ENCODE measurements at places on chromosomes 2 and 18.
A peak's percentile ranks its signal among the peaks of the same experiment; 100 is the strongest.

DNA sequence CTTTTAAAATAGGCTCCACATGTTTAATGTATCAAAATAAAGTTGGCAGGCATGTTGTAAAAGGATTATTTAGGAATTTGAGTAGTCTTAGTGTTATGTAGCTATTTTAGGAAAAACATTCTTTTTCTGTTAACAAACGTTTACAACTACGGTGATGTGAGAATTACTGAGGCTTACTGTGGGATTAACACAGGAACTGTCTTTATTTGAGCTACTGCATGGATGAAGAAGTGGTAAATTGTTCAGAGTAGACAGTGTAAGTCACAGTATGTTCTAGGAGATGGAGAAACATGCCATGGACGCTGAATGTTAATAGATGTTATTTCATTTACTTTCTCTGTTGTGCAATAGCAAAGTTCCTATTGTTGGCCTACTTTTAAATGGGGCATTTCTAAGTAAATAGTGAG is 1.6 kb downstream of the PPM1B start:
- no peak for DNase-seq

DNA sequence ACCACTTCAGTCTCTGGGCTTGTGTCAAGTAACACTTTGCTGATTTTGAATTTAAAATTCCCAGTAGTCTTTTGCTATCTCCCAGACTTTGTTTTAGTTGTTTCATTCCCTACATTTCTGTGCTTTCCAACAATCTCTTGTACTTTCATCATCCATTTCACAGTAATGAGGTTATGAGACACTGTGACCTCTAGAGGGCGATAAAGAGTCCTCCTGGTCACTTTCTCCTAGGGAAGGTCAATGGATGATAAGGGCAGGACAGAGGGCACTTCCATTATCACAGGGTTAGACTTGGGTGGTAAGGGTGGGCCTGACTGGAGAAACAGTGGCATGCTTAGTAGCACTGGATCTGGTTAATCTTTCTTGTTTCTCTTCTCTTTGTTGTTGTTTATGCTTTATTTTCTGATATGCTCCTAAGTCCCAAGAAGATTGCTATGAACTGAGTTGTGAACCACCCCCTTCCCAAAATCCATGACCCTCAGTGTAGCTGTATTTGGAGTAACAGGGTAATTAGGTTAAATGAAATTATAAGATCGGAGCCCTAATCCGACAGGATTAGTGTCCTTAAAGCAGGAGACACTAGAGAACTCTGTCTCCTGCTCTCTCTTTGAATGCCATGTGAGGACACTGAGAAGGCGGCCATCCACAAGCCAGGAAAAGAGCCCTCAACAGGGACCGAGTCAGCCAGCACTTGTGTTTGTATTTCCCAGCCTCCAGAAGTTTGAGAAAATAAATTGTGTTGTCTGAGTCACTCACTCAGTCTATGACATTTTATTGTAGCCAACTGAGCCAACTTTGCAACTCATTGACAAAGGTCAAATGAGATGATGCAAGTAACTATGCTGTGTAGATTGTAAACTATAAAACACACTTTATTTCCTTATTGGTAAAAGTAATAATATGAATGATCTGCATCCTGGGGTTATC is 779.2 kb downstream of the CNTNAP5 start:
- DNase-seq, result no peak

- DNase-seq, result no peak
These were observed 292.7 kb downstream of the BCL11A start for GRCh38 chr2:60260639-60261296.

DNA sequence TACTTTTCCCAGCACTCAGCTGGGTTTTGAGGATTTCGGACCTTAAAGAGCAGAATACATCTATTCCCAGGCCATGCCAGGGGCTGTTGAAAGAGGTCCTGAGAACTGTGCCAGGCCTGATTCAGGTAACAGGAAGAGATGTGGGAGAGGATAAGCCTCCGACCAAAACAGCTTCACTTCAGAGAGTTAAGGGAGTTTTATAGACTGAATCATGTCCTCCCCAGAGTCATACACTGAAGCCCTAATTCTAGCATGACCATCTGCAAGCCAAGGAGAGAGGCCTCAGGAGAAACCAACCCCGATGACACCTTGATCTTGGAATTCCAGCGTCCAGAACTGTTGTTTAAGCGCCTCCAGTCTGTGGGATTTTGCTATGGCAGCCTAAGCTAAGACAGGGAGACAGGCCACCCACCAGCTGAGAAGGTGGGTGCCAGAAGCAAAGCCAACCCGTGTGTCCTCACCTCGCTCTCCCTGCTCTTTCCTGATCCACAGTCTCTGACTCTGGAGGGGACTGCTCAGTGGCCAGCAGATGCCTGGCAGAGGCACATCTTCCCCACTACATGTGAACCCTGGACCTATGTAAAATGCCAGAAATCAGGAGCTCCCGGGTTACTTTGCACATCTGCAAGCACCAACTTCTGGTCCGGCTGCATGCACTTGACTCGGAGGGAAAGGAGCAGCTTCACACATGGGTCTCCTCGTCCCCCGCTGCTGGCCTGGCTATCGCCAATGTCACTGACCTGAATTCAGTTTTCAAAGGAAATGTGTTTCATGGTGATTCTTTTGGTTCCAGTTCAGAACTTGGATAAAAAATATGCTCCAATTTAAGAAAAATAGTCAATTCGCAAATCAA is 116.8 kb upstream of the EPC2 start:
- DNase-seq, result peak; percentile 36

DNA sequence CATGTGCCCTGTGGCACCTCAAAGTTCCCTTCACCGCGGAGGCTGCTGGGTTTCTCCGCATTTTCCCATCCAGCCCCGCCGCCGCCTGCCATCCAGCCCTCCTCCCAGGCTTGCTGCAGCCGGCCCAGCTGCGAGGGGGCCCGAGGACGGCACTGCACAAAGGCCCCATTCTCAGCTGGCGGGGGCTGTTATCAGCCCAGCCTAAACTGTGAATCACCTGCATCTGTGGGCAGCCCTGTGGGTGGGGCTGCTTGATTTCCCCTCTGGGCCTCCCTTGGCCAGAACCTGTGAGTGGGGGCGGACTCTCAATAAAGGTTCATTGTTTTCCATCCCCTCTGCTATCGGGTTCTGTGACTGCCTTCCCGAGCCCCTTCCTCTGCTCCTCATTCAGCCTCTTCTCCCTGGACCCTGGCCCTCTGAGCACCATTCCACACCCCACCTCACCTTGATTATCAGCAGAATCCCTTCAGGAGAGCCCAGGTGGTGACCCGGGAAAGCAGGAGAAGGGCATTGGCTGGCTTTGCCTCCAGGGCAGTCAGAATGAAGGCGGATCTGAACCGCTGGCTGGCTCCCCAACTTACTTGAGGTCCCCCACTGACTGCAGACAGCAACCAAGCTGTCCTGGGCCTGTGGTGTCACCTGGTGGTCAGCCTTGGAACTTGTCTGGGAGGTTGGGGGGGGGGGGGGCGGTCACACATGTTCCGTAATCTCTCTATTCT is 204.5 kb downstream of the ZFP36L2 start:
- DNase-seq, result no peak

DNA sequence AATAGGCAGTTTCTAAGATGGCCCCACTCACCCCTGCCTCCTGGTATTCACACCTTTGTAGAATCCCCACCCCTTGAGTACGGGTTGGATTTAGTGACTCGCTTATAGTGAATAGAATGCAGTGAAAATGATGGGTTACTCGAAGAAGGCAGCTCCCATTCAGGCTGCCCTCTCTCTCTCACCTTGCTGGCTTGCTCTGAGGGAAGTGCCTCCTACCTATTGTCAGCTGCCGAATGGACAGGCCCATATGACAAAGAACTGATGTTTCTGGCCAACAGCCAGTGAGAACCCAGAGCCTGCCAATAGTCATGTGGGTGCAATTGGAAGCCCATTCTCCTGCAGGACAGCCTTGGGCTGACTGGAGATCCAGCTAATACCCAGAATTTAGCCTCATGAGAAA is 22.1 kb upstream of the RNF103 start:
- no peak for DNase-seq

DNA sequence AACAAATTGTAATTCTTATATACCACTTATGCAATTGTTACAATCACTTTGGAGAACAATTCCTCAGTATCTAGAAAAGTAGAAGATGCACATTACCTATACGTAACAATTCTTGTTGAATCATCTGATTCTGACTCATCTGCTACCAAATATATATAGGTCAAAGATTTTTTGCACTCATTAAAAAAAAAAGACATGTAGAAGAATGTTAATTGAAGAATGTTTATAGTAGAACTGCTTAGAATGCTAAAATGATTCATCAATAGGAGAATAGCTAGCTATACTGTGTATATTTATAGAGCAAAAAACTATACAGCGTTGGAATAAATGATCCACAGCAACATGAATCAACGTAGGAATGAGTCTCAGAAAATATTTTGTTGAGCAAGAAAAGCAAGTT is 29.5 kb upstream of the STAT1 start:
- no peak for DNase-seq

DNA sequence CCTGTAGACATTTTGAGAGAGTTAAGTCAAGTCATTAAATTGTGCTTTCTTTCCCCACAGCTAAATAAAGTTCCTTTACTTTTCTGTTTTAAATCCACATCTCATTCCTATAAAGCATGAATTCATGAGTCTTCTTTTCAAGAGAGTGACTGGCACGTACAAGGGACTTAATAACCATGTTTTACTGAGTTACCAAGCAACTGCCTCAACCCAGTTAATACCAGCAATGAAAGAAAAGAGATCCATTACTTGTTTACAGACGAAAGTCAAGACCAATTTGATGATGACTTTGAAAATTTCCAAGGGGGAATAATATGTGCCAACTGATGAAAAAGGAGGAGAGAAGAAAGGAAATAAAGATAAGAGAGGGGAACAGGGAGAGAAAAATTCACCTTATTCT is 1082.5 kb upstream of the GYPC start:
- no peak for DNase-seq

DNA sequence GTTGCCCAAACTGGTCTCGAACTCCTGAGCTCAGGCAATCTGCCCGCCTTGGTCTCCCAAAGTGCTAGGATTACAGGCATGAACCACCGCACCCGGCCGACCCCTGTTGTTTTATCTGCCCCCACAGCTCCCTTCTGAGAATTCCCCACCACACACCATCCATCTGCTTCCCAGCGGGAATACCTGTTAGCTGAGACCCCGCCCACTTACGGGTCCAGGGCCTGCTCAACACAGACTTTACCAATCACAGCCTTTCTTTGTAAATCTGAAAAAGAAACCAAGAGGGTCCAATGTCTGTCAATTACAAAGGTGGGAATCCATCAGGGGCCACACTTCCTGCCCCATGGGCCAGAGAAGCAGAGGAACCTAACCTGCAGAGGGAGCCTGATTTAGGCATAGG is 14.2 kb upstream of the CABLES1 start:
- DNase-seq, result no peak

- no peak for DNase-seq
These were observed 1229.1 kb upstream of the ACVR2A start for GRCh38 chr2:146615778-146616177.

GRCh38 chr2:54680397-54681041 is 42.9 kb upstream of the EML6 start:
- peak; percentile 40 for DNase-seq

DNA sequence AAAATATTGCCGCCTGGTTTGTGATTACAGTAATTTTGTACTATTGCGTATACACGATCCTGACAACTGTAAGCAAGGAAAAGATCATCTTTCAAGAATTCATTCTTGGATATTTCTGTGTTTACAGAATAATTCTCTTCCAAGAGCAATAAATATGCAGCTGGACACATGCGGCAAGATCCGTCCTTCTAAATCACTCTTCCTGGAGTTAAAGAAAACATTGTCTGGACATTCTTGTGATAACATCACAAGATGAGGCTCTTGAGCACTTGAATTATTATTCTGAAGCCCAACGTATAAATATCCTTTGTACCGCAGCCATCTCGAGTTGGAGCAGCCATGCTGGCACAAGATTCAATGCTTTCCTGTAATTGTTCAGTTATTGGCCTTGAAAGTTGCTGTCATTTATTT is 9.9 kb downstream of the FHL2 start:
- DNase-seq, result no peak

DNA sequence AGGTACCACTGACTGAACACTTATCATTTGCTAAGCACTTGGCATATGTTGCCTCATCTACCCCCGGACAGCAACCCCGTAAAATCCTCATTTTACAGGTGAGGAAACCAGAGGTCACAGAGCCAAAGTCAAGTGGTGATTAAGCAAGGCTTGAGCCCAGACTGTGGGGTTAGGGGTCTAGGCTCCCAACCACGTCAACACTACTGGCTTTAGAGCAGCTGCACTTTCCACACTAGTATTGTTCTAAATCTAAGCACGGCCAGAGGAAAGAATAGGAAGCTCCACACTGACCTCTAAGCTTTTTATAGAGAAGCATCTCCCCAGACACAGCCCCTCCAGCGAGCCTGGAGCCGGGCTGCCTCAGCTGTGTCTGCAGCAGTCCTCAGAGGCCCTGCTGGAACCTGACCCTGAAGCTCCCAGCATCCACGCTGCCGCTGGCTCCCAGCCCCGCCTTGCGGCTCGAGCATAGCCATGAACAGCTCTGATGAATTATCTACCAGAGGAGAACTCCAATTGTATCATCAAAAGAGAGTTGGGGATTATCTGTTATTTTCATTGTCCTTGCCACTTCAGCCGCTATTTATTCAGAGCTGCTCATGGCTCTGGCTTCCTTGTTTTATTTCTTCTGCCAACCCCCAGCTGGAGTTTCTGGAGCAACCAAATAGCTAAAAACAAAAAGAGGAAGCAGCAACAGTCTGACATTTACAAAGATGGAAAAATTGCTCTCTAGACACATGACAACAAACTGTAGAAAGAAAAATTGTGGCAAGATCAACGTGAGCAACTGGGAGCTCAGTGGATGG is 62.2 kb upstream of the RTN4 start:
- no peak for DNase-seq

- DNase-seq, result no peak
These were observed 535.1 kb downstream of the RNF144A start for GRCh38 chr2:7452110-7452876.

DNA sequence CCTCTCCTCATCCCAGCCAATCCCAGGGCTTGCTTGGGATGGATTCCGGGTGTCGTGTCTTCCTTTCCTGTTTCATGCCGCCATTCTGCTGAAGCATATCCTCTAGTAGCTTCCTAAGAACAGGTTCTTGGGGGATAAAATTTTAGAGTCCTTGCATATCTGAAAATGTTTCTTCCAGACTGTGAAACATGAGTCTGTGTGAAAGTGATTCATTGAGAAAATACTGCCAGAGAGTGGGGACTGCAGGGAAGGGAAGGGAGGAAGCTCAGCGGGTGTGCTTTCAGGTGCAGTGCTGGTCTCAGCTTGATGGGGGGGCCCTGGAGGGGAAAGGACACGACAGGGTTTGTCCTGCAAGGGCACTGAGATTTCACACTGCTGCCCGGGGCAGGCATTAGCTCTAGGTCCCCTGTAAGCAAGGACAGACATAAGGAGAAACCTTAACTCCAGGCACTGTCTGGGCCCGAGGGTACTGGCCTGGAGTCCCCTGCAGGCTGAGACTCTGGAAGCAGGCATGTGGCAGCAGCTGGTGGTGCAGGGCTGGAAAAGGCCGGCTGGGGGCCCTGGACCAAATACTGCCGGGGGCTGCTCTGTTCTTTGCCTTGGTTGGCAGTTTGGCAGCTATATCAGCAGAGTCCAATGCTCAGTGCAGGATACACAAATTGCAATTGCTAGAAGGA is 97.6 kb upstream of the HS6ST1 start:
- DNase-seq, result peak; percentile 8

All from stimulated activated CD4-positive, alpha-beta T cell treated with anti-CD3 and anti-CD28 coated beads, Interleukin-2, amount 100 ng/mL, for 24 hours (primary cell).